ENCODE measurements at places on chromosomes 2 and 18. TPM values are rescaled to one million over a fixed set of nuclear protein-coding genes. Genes with fewer than 3 reads are reported as not detected.
A peak's percentile ranks its signal among the peaks of the same experiment; 100 is the strongest.

The SERPINB11 gene
- total RNA-seq: not detected

The IRS1 gene
- total RNA-seq: 11.1 TPM

The RAB6C gene
- total RNA-seq: 0.16 TPM

The TLX2 gene
- not detected for total RNA-seq

The NT5C1B gene
- not detected for total RNA-seq

The REV1 gene
- total RNA-seq: 46.7 TPM

The EML6 gene
- total RNA-seq: 4.1 TPM

The FEV gene
- total RNA-seq: not detected

The FIGN gene
- 0.75 TPM for total RNA-seq

GRCh38 chr2:140178234-140178633 is 1398.0 kb upstream of the NXPH2 start:
- DNase-seq: no peak
- H3K4me3 ChIP-seq: no peak overlapping the region
- no peak overlapping the region for H3K27ac ChIP-seq
- H3K36me3 ChIP-seq: no peaks in the 10 kb centered on the region

DNA sequence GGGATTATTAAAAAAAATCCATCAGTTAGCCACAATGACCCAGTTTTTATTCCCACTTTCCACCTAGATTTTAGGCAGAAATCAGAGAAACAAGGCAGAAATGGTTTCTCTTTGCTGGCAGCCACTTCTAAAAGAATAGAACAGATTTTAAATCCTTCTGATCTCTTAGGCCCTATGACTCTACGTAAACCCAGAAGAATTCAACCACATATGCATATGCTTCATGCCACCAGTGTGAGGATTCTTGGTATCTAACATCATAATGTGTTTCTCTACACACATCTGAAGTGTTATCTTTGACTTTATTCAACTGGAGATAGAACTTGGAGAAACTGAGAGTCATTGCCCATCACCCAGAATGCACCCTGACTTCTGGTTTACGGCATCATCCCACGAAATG is 128.7 kb upstream of the TANK start:
- H3K4me1 ChIP-seq: no peaks in the 10 kb centered on the region
- no peak for DNase-seq
- H3K27ac ChIP-seq: peak overlapping the region; percentile 20
- no peaks in the 10 kb centered on the region for H3K36me3 ChIP-seq

DNA sequence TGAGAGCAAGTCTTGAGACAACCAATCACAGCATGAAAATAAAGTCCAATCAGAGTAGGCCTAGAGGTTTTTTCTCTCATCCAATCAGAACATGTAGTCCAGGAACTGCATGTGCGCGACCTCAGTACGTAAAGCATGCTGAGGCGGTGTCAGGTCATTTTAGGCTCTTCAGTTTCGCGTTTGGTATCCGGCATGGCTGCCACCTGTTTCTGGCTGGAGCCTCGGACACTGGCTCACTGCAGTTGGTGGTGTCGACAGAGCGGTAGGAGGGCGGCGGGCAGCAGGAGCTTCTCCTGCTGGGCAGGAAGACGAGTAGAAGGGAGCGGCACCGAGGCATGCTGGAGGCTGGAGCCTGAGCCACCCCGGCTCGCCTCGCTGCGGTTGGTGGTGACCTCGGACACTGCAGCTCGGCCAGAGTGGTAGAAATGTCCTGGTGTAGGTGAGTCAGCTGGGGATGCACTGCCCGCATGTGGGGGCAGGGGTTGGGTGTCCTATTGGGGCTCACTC is 15.8 kb downstream of the CCDC74A start:
- H3K4me3 ChIP-seq: no peak overlapping the region
- H3K27me3 ChIP-seq: no peaks in the 10 kb centered on the region
- no peak for DNase-seq
- H3K27ac ChIP-seq: no peak overlapping the region
- H3K36me3 ChIP-seq: no peaks in the 10 kb centered on the region

DNA sequence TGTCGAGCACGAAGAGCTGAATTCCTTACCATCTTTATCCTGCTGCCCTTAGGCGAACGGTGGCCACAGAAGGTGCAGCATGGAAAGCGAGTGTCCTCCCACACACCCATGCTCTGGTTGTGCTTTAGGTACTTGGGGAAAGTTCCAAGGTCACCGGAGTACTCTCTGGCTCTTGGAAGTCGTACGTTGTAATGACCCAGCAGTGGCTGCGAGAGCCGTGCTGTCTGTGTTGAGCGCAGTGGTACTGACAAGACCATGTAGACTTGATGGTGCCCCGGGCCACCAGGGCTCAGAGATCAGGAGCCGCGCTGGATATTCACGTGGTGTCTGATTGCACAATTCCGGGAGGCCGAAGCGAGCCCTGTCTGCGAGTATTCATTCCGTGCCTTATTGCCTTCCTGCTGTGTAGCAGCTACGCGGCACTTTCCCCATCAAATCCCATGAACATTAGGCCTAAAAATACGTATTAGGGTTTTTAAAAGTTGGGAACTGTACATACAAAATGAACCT is 222.0 kb downstream of the ZNF516 start:
- no peaks in the 10 kb centered on the region for H3K27me3 ChIP-seq
- H3K27ac ChIP-seq: no peak overlapping the region
- DNase-seq: no peak
- H3K4me1 ChIP-seq: no peaks in the 10 kb centered on the region
- H3K4me3 ChIP-seq: no peak overlapping the region

DNA sequence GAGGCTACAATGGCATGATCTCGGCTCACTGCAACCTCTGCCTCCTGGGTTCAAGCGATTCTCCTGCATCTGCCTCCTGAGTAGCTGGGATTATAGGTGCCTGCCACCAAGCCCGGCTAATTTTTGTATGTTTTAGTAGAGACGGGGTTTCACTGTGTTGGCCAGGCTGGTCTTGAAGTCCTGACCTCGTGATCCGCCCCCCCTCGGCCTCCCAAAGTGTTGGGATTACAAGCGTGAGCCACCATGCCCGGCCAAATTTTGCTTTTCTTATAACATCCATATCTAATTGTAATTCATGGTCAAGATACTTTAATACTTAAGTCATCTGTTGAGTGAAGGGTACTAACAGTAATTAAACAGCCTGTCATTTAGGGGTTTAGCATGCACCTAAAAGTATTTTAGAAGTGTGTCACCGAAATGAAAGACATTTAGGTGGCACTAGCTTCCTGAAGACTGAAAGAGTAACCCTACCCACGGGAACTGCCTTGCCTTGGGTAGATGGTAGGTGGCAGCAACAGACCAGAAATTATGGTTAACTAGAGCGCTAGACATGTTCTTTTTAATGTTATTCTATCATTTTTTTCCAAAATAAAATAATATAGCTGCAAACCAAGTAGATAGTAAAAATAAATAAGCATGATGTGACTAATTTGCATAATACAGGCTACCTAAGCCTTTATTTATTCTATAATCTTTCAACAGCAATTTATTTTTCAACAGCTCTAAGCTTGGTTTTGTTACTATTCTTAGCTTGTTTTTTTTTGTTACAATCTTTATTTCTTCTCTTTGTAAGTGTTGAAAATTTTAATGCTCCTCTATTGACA is 8.6 kb upstream of the ACYP2 start:
- peaks cover 4% of the 10 kb centered on the region for H3K4me1 ChIP-seq
- no peak overlapping the region for H3K27ac ChIP-seq
- peak; percentile 36 for DNase-seq
- no peaks in the 10 kb centered on the region for H3K27me3 ChIP-seq
- H3K4me3 ChIP-seq: no peak overlapping the region

- peak overlapping the region; percentile 81 for H3K27ac ChIP-seq
- H3K4me1 ChIP-seq: peaks cover 49% of the 10 kb centered on the region
- H3K27me3 ChIP-seq: no peaks in the 10 kb centered on the region
- H3K4me3 ChIP-seq: no peak overlapping the region
Observed at GRCh38 chr2:10410001-10410822, 37.9 kb downstream of the ODC1 start.

DNA sequence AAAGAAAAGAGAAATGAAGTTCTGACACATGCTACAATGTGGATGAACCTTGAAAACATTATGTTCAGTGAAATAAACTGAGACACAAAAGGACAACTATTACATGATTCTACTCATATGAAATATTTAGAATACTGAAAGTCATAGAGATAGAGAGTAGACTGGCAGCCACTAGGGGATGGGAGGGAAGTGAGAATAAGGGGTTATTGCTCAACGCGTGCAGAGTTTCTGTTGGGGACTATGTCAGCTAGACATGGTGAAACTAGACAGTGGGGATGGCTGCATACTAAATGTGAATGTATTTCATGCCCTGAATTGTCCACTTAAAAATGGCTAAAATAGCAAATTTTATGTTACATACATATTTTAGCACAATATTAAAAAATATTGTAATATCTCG is 108.7 kb upstream of the ATL2 start:
- no peaks in the 10 kb centered on the region for H3K27me3 ChIP-seq
- H3K4me3 ChIP-seq: no peak overlapping the region
- H3K4me1 ChIP-seq: no peaks in the 10 kb centered on the region
- H3K27ac ChIP-seq: no peak overlapping the region
- no peaks in the 10 kb centered on the region for H3K36me3 ChIP-seq
- no peak for DNase-seq

- peaks cover 6% of the 10 kb centered on the region for H3K4me1 ChIP-seq
- H3K27me3 ChIP-seq: no peaks in the 10 kb centered on the region
- DNase-seq: no peak
Observed at GRCh38 chr18:45363196-45363595, 252.1 kb upstream of the SLC14A2 start.

DNA sequence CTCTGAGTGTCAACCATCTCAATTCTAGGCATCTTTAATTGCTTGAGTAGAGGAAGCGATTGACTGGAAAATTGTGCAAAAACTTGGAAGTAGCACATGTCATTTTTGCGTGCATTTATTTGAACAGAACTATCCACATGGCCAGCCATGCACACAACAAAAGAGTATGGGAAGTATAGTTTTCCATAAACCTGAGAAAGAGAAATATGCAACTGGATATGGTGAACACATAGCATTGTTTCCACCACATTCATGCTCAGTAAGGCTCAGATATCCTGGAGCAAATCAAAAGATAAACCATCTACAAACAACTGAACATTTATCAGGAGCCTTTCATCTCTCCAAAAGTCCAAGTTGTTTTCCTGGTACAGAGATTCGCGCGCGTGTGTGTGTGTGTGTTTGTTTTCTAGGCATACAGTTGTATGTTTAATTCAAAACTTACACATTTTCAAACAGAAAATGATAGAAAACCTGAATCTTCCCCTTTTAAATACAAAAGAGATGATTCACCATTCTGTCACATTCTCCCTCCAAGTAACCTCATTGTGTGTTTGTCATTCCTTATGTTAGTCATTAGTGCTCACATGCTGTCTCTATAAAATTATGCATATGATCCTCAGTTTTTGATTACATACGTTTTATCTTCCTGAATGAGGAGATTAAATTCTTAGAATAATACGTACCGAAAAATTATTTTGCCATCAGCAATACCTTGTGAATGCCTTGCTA is 780.4 kb upstream of the NRXN1 start:
- DNase-seq: no peak
- H3K27ac ChIP-seq: no peak overlapping the region
- no peaks in the 10 kb centered on the region for H3K4me1 ChIP-seq
- H3K27me3 ChIP-seq: no peaks in the 10 kb centered on the region

DNA sequence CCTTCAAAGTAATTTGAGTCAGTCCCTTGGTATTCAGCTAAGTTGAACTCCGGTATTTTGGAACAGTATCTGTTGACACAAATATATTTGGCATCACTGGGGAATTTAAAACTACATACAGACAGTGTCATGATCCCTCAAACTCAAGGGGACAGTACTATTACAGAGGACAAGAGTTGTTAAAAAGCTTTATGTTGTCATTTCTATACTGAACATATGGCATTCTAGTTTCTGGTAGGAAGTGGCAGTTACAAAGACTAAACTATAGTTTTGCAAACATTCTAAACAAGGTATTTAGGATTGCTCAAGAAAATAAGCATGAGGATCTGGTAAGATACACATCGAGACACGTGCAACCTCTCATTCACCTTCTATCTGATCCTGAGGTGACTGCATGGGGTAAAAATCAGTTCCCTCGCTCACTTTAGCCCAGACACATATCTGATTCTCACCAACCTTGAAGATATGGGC is 16.6 kb upstream of the CCNYL1 start:
- H3K4me1 ChIP-seq: no peaks in the 10 kb centered on the region
- no peaks in the 10 kb centered on the region for H3K27me3 ChIP-seq
- H3K36me3 ChIP-seq: no peaks in the 10 kb centered on the region
- DNase-seq: no peak
- no peak overlapping the region for H3K27ac ChIP-seq

DNA sequence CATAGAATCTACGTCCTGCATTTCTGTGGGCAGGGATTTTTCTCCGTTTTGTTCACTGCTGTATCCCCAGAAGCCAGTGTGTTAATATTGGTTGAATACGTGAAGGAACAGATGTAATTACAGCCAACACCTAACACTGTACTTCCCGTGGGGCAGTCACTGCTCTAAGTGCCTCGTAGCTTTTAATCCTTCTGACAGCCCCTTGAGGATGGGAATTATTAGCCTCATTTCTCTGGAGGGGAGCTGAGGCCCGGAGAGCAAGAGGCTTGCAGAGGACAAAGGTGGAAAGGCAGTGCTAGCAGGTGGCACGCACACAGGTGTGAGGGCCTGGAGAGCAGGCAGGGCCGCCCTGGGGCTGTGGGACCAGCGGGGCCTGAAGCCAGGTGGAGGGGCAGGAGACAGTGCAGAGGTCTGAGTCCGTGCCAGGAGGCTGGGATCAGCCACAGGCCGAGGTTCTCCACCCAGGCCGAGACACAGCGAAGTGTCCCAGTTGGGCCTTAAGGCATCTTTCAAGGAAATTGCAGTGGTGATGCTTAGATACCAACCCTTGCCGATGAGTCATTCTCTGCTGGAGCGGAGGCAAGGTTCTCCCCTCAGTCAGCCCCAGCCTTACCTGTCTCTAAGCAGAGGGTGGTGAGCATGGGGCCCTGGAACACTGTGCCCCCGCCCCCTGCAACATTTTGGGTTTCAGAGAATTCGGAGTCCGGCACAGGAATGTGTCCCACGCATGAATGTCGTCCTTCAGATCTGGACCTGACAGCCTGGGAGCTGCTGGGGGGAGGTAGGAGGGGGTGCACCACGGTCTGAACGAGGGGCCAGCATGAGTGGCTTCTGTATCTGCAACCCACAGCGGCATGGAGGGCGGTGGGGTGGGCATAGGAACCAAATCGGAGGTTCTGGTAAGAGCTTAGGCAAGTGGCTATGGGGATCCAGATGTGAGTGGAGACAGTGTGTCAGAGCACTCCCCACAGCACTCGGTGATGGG is 122.6 kb downstream of the GBX2 start:
- H3K4me3 ChIP-seq: no peak overlapping the region
- H3K4me1 ChIP-seq: peaks cover 11% of the 10 kb centered on the region
- H3K36me3 ChIP-seq: peaks cover 8% of the 10 kb centered on the region
- H3K27ac ChIP-seq: no peak overlapping the region

GRCh38 chr2:31049264-31049663 is 89.0 kb downstream of the GALNT14 start:
- DNase-seq: no peak
- H3K27me3 ChIP-seq: no peaks in the 10 kb centered on the region
- no peaks in the 10 kb centered on the region for H3K36me3 ChIP-seq

GRCh38 chr2:158464426-158465281 is 7.9 kb downstream of the PKP4 start:
- no peak overlapping the region for H3K4me3 ChIP-seq
- H3K27me3 ChIP-seq: no peaks in the 10 kb centered on the region
- H3K4me1 ChIP-seq: no peaks in the 10 kb centered on the region
- H3K36me3 ChIP-seq: no peaks in the 10 kb centered on the region
- no peak for DNase-seq

Data from transverse colon (tissue), 4 donors.